ENCODE measurements at places on chromosomes 4 and X.

DNA sequence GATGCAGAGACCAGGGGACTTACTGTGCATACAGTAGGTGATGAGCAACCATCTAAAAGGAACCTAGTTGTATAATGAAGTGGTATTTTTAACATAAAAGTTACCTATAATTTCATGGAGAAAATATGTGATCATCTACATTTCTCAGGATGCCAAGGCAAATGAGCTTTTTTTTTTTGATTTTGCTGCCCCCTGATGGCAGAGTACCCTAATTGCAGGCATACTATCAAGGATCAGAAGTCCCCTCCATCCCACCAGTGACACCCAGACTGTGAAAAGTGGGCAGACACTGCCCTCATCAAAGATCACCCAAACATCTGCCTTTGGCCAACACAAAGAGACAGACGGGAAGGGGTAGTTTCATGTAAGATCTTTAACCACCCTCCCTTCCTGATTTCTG, 9.6 kb upstream of the ABLIM2 start:
- peaks cover 13% of the 10 kb centered on the region for H3K4me1 ChIP-seq
- no peak for DNase-seq
- no peaks in the 10 kb centered on the region for H3K36me3 ChIP-seq
- H3K27ac ChIP-seq: no peak overlapping the region
- H3K27me3 ChIP-seq: peaks cover 25% of the 10 kb centered on the region
- H3K4me3 ChIP-seq: no peak overlapping the region

GRCh38 chr4:173493041-173493440, 37.0 kb downstream of the HAND2 start:
- H3K27me3 ChIP-seq: peaks cover 34% of the 10 kb centered on the region
- H3K4me1 ChIP-seq: peaks cover 14% of the 10 kb centered on the region
- DNase-seq: no peak
- no peak overlapping the region for H3K4me3 ChIP-seq
- peaks cover 2% of the 10 kb centered on the region for H3K36me3 ChIP-seq
- no peak overlapping the region for H3K27ac ChIP-seq

GRCh38 chr4:9943761-9944160, 77.5 kb downstream of the SLC2A9 start:
- no peaks in the 10 kb centered on the region for H3K36me3 ChIP-seq
- DNase-seq: no peak
- peaks cover 8% of the 10 kb centered on the region for H3K27me3 ChIP-seq
- no peak overlapping the region for H3K4me3 ChIP-seq
- H3K4me1 ChIP-seq: no peaks in the 10 kb centered on the region
- no peak overlapping the region for H3K27ac ChIP-seq

GRCh38 chrX:68146054-68146453, 287.2 kb downstream of the OPHN1 start:
- no peak for DNase-seq
- no peaks in the 10 kb centered on the region for H3K36me3 ChIP-seq
- H3K27me3 ChIP-seq: no peaks in the 10 kb centered on the region
- no peaks in the 10 kb centered on the region for H3K4me1 ChIP-seq

DNA sequence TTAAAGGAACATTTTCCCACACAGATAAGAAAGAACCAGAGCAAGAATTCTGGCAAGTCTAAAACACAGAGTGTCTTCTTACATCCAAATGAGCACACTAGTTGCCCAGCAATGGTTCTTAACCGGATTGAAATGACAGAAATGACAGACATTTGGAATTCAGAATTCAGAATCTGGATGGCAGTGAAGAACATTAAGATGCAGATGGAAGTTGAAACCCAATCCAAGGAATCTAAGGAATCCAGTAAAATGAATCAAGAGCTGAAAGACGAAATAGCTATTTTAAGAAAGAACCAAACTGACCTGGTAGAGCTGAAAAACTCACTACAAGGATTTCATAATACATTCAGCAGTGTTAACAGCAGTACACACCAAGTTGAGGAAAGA, 21.5 kb downstream of the ANAPC10 start:
- peaks cover 21% of the 10 kb centered on the region for H3K36me3 ChIP-seq
- H3K4me1 ChIP-seq: peaks cover 33% of the 10 kb centered on the region
- H3K4me3 ChIP-seq: no peak overlapping the region
- no peaks in the 10 kb centered on the region for H3K27me3 ChIP-seq
- no peak for DNase-seq

Data from central memory CD8-positive, alpha-beta T cell (primary cell).